ENCODE measurements at places on chromosomes 4 and X.

DNA sequence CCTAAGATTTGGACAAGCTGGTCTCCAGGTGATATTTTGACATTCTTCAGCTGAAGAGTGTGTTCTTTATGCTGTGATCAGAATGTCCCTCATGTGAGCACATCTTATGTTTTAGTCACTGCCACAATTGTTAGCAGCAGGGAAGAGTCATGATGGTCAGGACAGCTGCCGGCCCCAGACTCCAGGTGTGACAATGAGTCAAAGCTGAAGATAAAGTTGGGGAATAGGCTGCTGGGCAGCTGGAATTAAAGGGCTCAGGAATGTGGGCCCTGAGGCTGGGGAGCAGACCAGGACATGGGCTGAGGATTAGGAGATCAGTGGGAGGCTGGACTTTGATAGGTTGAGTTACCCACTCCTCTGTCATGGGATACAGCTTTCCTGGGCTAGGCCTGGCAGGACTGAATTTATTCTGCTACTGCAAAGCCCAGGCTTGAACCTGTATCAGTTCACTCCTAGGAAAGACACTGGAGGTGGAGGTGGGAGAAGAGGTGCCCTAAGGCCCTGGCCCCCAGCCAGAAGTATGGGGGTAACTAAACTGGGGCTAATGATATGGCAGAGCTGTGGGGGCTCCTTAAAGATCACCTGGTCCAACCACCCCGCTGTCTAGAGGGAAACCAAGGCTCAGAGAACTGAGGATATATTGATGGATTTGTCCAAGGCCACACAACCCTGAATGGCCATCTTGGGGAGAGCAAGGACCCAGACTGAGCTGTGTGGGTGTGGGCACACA lies 119.5 kb downstream of the PJA1 start:
- no peak for DNase-seq

- DNase-seq, result no peak
Measured at GRCh38 chrX:86133761-86134160, 14.5 kb upstream of the DACH2 start.

DNA sequence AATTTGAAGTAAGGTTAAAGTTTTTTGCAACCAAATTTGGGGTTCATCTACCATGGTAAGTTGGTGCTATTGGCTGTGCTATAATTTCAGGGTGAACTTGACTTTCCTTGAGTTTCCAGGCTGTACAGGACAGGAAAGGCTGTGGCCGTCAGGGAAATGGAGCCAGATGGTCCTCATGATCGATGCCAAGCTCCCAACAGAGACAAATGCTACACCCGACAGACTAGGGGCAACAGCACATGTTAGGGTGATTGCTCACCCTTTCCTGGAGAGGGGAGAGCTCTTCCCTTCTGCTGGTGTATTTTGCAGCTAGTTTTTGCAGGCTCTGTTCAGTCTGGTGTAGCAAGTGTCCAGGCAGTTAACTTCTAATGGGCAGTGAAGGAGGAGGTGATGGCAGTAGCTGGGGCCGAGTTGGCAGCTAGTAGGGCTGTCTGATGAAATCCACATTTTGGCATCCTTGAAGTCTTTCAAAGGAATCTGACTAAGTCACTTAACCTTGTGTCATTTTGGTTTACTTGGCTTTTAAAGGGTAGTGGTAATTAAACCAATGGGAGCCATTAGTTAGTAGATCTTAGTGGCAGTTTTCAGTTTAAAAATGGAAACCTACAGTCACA lies 47.8 kb downstream of the GAB1 start:
- DNase-seq, result peak; percentile 66

DNA sequence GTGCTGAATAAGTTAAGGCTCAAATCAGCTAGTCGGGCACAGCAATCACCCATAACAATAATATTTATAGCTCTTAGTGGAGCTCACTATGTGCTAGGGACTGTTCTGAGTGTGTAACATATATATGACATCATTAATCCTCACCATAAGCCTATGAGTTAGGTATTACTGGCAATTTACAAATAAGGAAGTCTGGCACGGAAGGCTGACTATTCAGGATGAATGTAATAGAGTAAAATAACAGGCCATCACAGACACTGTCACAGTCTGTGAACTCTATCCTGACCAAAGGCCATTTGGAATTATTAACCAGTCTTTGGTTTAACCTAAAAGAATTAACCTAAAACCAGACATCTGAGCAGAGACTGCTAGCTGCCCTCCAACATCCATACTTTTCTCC lies 119.3 kb downstream of the C4orf51 start:
- DNase-seq, result no peak

GRCh38 chrX:13412208-13412600 lies 92.4 kb upstream of the ATXN3L start:
- no peak for DNase-seq

- DNase-seq, result no peak
Measured at GRCh38 chr4:26319949-26320537, 771 bp upstream of the RBPJ start.

- no peak for DNase-seq
Measured at GRCh38 chrX:5726224-5726623, 502.4 kb downstream of the NLGN4X start.

GRCh38 chr4:128309585-128309984 lies 22.0 kb upstream of the PGRMC2 start:
- DNase-seq, result no peak

DNA sequence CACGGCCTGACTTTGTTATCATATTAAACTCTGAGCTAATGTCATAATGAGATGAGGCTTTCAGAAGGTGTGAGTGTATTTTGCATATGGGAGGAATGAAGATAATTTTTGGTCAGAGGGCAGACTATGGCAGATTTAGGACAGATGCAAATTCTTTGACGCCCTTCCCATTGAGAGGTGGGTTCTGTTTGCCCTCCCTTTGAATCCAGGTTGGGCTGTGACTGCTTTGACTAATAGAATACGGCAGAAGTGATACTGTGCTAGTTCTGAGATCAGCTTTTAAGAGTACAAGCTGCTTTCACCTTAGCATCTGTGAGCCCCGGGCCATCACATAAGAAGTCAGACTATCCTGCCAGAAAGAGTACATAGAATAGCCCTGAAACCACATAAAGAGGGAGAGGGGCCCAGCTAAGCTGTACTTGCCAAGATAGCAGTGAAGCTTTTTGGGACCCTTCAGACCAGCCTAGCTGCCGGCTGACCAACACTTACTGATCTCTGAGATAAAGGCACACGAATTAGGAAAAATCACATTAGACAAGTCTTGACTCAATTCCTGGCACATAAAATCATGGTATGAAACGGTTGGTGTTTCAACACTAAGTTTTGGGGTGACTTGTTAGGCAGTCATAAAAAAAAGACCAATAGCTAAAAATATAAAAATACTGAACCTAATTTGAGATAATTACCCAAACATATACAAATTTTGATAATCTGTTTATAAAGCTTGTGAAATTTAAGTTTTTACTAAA lies 166.7 kb upstream of the SH3RF1 start:
- no peak for DNase-seq

GRCh38 chr4:55124322-55125076 lies 896 bp downstream of the KDR start:
- no peak for DNase-seq

DNA sequence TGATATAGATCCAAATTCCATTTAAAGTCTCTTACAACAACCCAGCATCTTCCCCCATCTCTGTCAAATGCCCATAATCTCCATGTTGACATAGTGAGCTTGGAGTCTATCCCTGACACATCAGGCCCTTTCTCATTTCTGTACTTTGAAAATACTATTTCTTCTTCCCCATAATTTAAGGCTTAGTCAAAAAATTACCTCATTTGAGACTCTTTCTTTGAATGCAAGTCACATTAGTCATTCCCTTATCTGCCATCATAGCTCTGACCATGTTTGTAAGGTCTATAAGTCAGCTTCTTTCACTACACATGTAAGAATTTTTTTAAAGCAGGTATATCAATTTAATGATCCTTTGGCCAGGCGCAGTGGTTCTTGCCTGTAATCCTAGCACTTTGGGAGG lies 99.9 kb downstream of the DDX60 start:
- DNase-seq, result no peak

All from DMS 273 treated with DMSO at 0.1 percent for 48 hours (cell line).